ENCODE measurements at places on chromosomes 1 and 21. TPM values are rescaled to one million over a fixed set of nuclear protein-coding genes. Genes with fewer than 3 reads are reported as not detected.

FAAH gene
- total RNA-seq: 21.9 TPM

DNA sequence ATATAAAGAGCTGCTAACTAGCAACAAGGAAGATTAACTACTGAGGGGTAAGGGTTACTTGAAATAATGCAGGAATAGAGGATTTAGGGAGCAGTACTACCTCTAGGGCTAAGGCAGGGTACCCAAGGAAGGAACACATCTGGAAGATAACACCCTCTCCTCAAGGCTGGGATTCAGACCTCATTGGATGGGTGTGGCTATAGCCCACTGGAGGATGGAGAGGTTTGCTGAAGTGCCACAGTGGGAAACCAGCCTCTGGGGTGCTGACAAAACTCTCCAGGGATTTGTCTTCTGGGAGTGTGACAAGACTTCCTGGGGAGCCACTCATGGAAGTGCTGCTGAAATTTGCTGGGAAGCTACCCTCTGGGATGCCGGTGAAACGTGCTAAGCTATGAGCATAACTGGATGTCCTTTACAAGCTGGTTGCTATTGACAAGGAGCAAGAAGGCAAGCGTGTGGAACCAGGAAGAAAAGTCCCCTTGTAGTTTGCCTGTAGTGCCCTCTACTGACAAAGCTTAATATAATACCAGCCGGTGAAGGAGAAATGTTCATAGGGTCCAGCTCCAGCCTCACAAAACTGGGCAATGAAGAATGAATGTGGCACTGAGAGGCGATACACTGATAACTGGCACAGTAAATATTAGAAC, 122.8 kb upstream of the USP24 start:
- no peak for DNase-seq

GJC2 gene
- total RNA-seq: 0.95 TPM

DNA sequence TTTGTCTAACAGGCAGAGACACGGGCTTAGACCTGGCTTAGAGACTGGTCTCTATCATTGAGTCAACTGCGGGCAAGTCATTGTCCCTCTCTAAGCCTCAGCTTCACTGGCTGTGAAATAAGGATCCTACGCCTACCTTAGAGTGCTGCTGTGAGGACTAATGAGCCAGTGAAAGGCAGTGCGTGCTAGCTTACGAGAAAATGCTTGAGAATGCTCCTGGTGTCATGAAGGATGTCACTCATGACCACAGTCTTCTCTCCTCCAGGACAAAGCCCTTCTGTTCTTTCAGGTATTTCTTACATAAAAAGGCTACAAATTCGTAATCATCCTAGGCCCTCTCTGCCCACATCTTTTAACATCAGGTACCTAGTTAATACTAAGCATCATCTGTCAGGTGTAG, 16.5 kb upstream of the A3GALT2 start:
- DNase-seq: no peak

- no peak for DNase-seq
Observed at GRCh38 chr21:44867464-44867863, 6.0 kb downstream of the PTTG1IP start.

- DNase-seq: no peak
Observed at GRCh38 chr21:41681348-41681801, 85.5 kb downstream of the RIPK4 start.

FLG2 gene
- 2.6 TPM for total RNA-seq

NCMAP gene
- total RNA-seq: 0.14 TPM

- no peak for DNase-seq
Observed at GRCh38 chr1:151949371-151950193, 40.3 kb upstream of the THEM4 start.

DNA sequence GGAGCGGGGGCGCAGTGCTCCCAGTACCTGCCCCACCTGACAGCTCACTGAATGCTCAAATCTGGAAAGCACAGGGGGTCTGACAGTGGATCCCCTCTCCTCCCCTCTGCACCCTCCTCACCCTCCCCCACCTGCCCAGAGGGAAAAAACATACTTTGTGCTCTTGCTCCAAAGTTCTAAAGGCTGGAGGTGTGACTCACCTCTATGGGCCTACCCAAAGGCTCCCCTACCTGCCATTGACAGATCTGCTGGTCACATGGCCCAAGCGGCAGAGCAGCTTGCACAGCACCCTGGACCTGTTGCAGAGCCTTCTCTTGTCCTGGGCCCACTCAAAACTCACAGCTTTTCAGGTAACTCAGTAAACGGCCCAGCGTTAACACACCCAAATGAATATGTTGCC, 55.7 kb downstream of the ADSS2 start:
- no peak for DNase-seq

CHI3L1 gene
- total RNA-seq: 0.68 TPM

- DNase-seq: no peak
Observed at GRCh38 chr1:228827019-228827418, 91.7 kb downstream of the RHOU start.

CELA2A gene
- total RNA-seq: not detected

CA14 gene
- total RNA-seq: not detected

KRTAP13-2 gene
- total RNA-seq: not detected

AADACL4 gene
- not detected for total RNA-seq

- DNase-seq: no peak
Observed at GRCh38 chr1:34389974-34390373, 213.3 kb downstream of the C1orf94 start.

DNA sequence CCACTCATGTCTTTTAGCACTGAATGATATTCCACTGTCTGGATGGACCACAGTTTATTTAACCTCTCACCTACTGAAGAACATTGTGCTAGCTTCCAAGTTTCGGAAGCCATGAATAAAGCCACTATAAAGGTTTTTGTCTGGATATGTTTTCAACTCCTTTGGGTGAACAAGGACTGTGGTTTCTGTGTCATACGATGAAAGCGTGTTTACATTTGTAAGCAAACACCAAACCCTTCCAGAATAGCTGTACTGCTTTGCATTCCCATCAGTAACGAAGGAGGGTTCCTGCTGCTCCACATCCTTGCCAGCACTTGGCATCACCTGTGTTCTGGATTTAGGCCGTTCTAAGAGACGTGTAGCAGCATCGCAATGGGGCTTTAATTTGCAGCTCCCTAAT, 10.7 kb upstream of the ARHGEF16 start:
- DNase-seq: no peak

GRCh38 chr1:150807249-150808023, 624 bp downstream of the CTSK start:
- no peak for DNase-seq

- DNase-seq: no peak
Observed at GRCh38 chr1:18292531-18292930, 184.9 kb downstream of the IGSF21 start.

GRCh38 chr1:219876798-219877209, 51.6 kb downstream of the SLC30A10 start:
- no peak for DNase-seq

RAB7B gene
- total RNA-seq: 12.0 TPM
